Activated T-helper 1 cell treated with anti-CD3 and anti-CD28 coated beads, Interleukin-2, amount 50 U/mL, for 16 hours (primary cell): ENCODE measurements at places on chromosomes 2 and 18.

GRCh38 chr2:73700661-73701447 lies 36.3 kb downstream of the TPRKB start:
- no peak for DNase-seq

DNA sequence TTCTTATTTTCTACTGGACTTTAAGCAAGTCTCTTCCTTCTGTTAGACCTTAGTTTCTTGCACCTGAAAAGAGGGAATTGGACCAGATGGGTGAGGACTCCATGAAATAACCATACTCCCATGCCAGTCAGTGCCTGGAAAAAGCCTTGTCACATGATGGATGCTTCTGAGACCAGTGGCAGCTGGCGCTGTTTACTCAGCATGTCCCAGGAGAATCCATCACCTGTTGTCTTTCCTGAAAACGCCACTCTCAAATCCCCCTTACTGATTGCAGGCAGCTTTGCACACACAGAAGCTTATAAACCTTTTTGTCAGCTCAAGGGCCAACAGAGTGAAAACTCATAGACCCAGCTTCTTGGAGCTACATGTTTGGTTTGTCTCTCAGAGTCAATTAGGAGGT lies 117.6 kb downstream of the POLE4 start:
- DNase-seq, result no peak

DNA sequence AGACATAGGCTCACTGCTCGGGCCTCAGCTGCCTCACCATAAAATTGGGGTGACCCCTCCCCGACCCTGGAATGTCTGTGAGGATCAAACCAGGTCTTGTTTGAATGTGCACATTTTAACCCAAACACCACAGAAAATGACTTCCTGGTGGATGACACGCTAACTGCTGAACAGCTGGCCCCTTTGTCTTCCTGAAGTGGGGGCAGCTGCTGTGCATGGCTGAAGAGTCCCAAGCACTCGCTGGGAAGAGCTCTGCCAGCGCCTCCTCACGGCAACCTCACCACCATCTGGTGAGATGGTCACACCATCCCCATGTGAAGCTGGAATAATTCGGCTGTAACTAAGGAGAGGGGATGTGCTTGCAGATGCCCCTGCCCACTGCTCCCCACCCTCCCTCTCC lies 34.0 kb downstream of the AQP12A start:
- DNase-seq, result no peak

GRCh38 chr2:147520817-147521216 lies 324.0 kb upstream of the ACVR2A start:
- DNase-seq, result no peak

GRCh38 chr2:138269765-138270164 lies 231.8 kb upstream of the SPOPL start:
- no peak for DNase-seq

- DNase-seq, result no peak
These were observed 16.7 kb downstream of the MYCN start for GRCh38 chr2:15956751-15957736.

DNA sequence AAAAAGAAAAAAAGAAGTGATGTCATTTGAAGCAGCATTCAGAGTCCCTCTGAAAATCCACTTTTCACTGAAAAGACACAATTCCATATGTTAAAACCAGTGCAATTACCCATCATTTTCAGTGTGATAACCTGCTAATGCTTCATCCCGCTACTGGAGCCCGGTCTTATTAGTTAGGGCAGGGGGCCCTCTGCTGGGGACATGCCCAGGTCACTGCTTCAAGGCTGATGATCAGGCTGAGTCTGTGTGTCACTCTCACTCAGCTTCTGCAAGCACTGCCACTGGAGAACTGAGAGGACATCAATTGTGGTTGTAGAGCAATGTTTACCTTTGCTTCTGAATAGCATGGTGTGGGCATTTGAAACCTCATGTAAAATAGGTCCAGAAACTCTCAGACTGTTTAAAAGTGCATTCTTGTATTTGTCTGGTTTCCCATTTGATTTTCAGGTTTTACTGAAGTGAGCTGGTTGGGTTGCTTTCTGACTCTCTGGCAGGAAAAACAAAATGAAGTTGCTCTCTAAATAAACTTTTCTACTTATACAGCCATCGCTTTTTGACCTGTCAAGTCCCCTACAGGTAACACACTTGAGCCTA lies 49.2 kb upstream of the NXPH2 start:
- no peak for DNase-seq

DNA sequence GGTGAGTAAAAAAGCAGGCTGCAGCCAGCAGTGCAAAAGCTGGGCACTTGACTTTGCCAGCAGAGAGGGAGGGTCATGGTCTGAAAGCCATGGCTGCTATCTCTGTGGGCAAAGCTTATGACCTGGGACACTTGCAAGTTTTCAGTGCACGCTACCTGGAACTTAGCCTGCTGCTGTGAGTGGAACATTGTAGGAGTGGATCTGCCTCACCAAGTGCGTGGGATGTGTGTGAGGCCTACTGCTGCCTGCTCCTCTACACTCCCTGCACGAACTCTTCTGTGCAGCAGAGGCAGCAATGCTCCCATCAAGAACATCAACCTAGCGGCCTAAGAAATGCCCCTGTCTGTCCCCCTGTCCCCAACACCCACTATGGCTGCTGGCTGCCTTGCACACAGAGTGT lies 344.1 kb upstream of the REG3G start:
- no peak for DNase-seq

- DNase-seq, result no peak
These were observed 41.5 kb downstream of the SUCLG1 start for GRCh38 chr2:84417453-84418145.

- DNase-seq, result no peak
These were observed 416.8 kb upstream of the SLC14A2 start for GRCh38 chr18:45198526-45198925.

GRCh38 chr2:38626326-38627035 lies 23.8 kb upstream of the HNRNPLL start:
- no peak for DNase-seq

GRCh38 chr2:36361396-36361795 lies 5.8 kb downstream of the CRIM1 start:
- no peak for DNase-seq
